NCI-H226 (cell line): ENCODE measurements at places on chromosomes 5 and 9.

DNA sequence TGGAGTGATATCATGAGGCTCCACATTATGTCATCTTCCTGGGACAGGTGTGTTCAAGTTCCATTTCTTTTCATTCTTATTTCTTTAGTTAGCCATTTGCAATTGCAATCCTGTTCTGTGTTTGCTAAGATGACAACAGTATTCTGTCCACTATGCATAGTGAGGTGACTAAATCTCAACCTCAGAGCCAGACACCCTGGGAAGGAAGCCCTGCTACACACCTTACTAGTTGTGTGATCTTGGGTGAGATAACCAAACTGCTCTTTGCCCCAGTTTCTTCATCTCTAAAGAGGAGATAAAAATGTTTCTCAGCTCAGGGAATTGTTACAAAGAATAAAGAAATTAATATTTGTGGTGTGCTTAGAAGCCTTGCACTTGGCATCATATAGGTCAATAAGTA is 215.1 kb upstream of the RPS23 start:
- no peak for DNase-seq

DNA sequence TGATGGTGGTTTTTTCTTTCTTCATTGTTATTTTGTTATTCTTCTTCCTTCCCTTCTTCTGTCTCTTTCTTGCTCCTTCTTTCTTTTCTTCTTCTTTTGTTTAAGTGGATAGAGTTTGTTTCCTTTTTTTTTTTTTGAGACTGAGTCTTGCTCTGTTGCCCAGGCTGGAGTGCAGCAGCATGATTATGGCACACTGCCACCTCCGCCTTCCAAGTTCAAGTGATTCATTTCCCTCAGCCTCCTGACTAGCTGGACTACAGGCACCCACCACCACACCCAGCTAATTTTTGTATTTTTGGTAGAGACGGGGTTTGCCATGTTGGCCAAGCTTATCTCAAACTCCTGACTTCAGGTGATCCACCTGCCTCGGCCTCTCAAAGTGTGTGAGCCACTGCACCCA is 40.3 kb downstream of the JAK2 start:
- DNase-seq, result no peak

DNA sequence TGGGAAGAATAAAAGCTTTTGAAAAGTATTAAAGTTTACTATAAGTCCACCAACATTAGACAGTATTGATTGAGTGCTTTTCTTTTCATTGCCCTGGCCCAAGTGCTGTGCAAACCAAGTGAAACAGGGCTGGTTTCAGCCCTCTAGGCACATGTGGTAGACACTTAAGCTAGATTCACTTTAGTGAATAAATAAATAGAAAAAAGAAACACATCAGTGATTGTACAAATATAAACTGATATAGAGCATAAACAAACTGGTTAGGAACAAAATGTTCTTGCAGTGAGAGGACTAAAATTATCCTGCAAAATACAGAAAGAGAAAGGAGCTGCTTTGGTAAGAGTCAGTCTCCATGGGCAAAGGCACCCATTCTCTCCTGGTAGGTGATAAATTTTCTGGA is 29.7 kb downstream of the ACTBL2 start:
- no peak for DNase-seq

DNA sequence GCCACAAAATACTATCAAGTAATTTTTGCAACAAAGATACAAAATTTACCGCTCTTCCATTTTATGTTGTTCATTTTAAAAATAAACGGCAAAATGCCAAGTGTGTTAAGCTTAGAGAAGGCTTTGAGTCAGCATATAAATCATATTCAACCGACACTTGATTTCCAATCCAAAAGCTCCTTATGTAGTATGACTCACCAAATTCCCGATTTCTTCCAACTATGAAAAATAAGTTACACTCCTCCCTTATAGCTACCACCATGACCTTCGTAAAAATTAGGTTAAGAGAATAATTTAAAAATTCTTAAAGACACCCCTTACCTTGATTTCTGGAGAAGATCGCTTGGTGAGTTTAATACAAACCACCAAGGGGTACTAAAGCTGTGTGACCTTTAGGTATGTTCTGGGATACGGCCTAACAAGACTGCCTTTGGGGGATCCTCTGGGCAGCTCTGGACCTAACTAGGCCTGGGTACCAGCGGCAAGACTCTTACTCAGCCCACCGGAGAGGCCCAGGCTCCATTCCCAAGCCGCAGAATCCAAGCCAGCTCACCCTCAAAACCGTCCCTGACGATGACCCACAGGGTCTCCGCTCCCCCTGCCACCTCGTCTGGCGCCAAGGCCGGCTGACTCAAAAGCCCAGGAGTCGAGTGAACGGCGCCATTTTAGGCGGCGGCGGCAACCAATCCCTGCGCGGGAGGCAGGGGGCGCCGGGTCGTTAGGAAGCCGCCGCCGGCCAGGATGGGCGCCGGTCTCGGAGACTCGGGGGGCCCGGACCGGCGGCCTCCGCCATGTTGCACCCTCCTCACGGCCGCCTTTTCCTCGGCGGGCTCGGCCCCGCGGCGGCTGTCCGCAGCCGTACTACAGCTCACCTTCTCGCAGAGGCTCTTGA is 739 bp downstream of the PPP2CA start:
- peak; percentile 59 for DNase-seq

DNA sequence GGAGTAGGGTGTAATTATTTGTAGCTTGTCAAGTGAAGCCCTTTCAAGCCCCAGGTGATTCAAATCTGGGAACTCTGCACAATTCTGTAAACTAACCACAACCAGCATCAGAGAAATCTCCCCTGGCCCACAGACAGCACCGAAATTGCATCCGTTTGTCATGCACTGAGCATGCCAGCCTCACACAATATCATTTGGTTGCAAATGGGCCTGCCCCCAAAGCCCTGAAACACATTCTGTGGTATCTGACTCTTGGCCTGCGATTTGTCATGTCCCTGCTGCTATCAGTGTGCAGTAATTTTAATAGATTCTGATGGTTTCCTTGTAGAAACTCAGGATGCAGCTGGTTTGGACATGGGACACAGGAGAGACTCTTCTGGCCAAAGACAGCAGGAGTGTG is 35.3 kb downstream of the SNX24 start:
- no peak for DNase-seq

- peak; percentile 40 for DNase-seq
Observed at GRCh38 chr5:72436796-72437471, 70.3 kb downstream of the ZNF366 start.

DNA sequence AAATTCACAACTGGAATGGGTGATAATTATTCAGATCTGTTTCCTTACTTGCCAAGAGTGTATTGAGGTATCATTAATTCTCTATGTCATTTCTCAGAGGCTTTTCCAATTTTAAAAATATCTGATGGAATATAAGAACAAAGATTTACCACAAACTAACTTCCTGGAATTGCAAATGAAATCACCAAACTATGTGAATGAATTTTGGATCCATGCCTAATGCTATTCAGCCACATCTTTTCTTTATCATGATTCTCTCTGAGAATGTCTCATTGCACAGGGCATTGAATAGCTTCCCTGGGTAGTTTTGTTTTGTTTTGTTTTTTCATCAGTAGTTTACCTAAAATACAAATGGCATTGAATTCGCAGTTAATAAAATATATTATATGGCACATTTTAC is 146.9 kb upstream of the FBN2 start:
- DNase-seq, result peak; percentile 33

- no peak for DNase-seq
Observed at GRCh38 chr5:102792705-102793104, 37.6 kb downstream of the PAM start.

DNA sequence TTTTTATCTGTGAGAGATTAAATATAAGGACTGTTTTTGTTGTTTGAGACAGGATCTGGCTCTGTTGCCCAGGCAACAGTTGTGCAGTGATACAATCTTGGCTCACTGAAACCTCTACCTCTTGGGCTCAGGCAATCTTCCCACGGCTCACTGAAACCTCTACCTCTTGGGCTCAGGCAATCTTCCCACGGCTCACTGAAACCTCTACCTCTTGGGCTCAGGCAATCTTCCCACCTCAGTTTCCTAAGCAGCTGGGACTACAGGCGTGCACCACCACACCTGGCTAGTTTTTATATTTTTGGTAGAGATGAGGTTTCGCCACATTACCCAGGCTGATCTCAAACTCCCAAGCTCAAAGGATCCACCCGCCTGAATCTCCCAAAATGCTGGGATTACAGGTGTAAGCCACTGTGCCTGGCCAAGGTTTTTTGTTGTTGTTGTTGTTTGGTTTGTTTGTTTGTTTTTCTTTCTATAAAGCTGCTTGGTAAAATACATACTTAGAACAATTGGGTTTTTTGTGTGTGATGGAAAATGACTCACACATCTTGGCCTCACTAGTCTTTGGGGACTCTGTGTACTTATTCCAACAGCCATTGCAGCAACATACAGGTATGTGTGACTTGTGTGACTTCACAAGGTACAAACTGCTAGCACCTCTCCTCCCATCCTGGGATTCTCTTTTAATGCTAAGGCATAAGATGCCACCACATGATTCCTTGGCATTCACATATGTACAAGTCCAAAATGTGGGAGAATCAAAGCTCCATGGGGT is 36.5 kb upstream of the RASA1 start:
- DNase-seq, result no peak

- peak; percentile 74 for DNase-seq
Observed at GRCh38 chr5:125093776-125094175, 347.3 kb upstream of the ZNF608 start.

- DNase-seq, result no peak
Observed at GRCh38 chr9:33742519-33742918, 52.8 kb upstream of the PRSS3 start.

- DNase-seq, result no peak
Observed at GRCh38 chr5:150022681-150023080, 22.1 kb downstream of the HMGXB3 start.

- DNase-seq, result no peak
Observed at GRCh38 chr9:111966124-111966723, 69.6 kb downstream of the UGCG start.

- no peak for DNase-seq
Observed at GRCh38 chr5:93705896-93706295, 35.5 kb downstream of the POU5F2 start.

DNA sequence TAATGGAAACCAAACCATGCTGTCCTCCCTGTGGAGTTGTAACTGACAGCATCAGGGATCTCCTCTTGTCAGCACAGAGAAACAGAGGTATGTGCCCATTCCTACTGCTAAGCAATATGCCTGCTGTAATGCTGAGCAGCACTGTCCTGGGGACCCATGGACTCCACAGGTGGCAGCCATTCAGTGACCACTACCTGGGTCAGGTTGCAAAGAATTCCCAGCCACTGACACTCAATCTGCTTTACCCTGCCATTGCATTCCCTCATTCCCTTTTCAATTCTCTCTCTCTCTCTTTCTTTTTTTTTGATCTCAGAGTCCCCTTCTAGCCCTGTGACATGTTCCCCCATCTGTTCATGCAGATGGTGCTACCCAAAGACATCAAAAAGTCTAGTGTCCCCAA is 104.1 kb downstream of the GABRB2 start:
- DNase-seq, result no peak

DNA sequence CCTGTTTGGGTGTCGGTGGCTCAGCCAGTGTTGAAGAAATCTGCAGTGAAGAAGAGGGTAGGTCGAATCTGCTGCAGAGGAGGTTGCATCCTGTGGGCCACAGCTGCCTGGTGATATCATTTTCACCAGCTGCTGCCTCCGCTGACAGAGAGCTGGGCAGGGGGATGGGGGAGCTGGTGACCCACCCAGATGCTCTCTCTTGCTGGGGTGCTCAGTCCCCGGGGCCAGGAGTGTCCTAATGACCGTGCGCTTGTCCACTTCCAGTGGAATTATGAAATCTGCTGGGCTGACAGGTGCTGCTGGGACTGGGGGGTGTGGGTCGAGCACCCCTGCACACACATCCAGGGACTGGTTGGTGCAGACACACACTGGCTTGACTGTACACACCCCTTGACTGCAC is 83.2 kb upstream of the IRX4 start:
- no peak for DNase-seq

- peak; percentile 87 for DNase-seq
Observed at GRCh38 chr5:40679148-40679912, 385 bp upstream of the PTGER4 start.

DNA sequence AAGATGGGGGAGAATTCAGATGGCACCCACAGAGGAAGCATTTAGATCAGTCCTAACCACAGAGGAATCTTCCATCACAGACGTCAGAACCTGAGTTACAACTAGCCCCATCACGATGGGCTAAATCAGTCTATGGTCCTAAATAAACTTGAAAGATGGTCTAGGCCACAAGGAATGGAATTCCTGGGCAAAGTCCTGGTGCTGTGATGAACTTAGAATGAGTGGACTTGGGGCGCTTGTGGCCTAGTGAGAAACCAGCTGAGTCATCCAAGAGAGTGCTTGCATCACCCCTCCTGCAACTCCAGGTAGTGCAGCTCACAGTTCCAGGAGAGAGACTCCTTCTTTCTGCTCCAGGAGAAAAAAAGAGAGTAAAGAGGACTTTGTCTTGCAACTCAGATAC is 722.9 kb upstream of the RGMB start:
- peak; percentile 21 for DNase-seq

DNA sequence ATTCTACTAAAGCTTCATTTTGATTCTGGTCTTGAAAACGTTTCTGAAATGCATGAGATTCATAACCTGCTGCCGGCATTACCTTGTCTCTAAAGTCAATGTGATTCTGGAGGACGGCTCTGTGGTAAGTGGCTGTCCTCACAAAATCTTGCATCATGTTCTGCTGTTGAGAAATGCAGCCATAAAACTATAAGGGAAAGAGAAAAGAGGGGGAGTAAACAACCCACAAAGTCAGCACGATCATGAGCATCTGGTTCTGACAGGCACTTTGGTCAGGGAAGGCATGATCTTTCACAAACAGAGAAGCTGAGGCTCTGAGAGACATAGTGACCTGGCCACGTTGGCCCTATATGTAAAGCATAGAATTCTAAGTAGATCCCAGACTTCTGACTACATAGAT is 168.9 kb upstream of the PUM3 start:
- DNase-seq, result no peak

GRCh38 chr5:133990396-133990795 is 14.4 kb downstream of the VDAC1 start:
- no peak for DNase-seq

GRCh38 chr9:116959809-116960208 is 272.7 kb downstream of the TRIM32 start:
- DNase-seq, result no peak

DNA sequence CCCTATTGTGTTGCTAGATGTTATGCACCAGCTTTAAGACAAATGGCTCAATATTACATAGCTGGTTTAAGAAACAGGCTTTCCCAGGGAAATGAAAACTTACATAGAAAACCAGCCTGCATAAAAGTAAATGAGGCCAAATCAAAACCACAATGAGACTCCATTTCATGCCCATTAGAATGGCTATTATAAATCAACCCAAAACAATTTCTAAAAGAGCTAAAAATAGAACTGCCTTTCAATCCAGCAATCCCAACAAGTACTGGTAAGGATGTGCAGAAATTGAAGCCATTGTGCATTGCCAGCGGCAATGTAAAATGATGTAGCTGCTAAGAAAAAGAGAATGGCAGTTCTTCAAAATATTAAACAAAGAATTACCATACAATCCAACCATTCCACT is 1170.0 kb upstream of the CDH9 start:
- DNase-seq, result no peak

DNA sequence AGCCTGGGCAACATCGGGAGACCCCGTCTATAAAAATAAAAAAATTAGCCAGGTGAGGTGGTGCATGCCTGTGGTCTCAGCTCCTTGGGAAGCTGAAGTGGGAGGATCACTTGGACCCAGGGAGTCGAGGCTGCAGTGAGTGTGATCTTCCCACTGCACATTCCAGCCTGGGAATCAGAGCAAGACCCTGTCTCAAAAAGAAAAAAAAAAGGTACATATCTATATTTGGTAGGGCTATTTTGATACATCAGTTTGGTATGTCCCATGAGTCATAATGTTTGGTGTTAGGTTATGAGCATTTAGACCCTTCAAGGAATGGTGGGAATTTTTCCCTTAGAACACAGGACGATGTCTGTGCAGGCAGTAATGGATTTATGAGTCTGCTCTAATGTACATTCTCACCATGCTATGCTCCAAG is 55.3 kb upstream of the POU4F3 start:
- DNase-seq, result peak; percentile 94
